ENCODE measurements at places on chromosomes 5 and 9.
A peak's percentile ranks its signal among the peaks of the same experiment; 100 is the strongest.

GRCh38 chr9:18673179-18673578 lies 199.2 kb downstream of the ADAMTSL1 start:
- no peak for DNase-seq

DNA sequence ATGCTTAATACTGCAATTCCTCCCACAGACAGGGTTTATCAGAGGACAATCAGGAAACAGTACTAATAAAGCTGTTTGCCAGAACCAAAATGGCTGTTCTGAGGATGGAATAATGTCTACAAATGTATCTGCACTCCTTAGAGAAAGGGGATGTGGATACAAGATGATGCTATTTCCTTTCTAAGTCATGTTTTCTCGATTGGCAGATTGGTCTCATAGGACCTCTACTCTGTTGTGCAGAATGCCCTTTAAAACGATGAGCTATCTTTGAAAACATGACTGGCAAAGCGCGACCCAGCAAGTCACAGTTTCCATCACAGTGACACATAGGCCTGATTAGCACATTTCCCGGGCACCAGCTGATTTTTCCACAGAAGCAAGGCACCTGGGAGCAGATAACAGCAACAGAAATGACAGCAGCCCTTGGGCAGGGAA lies 54.0 kb downstream of the AOPEP start:
- DNase-seq = no peak

DNA sequence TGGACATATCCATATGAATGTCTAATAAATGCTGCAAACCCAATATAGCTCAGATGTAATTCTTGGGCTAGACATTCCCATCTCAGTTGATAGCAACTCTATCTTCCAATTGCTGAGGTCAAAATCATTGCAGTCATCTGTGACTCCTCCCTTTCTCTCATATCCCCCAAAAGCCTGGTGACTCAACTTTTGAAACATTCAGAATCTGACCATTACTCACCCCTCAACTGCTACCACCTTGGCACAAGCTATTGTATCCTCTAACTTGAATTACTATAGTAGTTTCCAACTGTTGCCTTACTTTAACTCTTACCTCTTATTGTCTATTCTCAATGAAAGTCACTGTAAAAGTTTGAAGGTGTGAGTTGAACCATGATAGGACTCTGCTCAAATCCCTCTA lies 600.1 kb upstream of the RGMB start:
- DNase-seq = no peak

GRCh38 chr5:93240228-93240834 lies 340.7 kb downstream of the NR2F1-AS1 start:
- no peak for DNase-seq

DNA sequence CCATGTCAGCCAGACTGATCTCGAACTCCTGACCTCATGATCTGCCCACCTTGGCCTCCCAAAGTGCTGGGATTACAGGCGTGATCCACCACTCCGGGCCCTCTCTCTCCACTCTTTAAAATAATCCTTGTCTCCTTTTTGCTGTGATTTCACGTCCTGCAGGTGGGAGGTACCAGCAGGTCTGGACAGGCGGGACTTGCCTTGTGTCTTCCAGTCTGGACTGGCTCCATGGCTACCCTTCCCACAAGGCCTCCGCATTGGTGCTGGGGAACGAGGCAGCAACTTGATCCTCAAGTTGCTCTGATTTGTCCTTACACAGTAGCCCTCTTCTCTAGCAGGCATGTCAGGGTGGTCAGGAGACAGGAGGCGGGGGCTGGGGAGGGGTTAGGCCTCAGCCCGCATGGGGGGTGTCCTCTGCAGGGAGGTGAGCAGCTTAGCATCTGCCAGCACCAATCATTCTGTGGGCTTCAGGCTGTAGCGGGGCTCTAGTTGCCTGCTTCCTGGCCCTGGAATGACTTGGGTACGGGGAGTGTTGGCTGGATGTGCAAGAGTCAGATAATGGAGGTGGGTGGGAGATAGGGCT lies 54.3 kb downstream of the TENT4A start:
- DNase-seq = no peak

DNA sequence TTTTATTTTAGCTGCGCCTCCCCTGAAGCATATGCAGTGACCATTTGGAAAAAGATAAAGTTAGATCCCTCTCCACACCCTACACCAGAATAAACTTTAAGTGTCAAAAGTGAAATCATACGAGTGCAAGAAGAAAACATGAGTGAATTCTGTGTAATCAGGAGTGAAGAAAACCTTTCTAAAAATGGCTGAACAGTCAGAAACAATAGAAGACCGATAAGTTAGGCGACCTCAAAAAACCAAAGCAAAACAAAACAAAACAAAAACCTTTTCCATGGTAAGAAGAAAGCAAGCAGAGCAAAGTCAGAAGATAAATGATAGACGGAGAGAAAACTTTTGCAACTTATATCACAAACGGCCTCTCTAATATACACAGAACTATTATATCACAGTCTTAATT lies 16.6 kb upstream of the TSC1 start:
- no peak for DNase-seq

- DNase-seq = no peak
Observed at GRCh38 chr9:108271236-108271635, 584.5 kb downstream of the ACTL7B start.

DNA sequence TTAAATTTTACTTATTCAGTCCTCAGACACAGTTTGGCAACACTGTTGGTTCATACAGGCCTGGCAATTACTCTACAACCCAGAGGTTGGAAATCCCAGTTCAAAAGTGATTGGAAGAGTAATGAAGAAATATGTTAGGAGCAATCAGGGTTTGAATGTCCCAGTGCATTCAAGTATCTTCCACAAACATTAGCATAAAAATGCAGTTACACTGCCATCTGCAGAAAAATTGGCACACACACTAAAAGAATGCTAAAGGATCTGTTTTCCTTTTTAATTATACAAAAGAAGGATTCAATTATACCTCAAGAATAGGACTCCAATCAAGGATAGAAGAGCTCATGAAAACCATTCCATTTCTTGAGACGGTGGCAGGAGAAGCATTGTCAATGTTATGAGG lies 130.2 kb downstream of the DNAH5 start:
- no peak for DNase-seq

DNA sequence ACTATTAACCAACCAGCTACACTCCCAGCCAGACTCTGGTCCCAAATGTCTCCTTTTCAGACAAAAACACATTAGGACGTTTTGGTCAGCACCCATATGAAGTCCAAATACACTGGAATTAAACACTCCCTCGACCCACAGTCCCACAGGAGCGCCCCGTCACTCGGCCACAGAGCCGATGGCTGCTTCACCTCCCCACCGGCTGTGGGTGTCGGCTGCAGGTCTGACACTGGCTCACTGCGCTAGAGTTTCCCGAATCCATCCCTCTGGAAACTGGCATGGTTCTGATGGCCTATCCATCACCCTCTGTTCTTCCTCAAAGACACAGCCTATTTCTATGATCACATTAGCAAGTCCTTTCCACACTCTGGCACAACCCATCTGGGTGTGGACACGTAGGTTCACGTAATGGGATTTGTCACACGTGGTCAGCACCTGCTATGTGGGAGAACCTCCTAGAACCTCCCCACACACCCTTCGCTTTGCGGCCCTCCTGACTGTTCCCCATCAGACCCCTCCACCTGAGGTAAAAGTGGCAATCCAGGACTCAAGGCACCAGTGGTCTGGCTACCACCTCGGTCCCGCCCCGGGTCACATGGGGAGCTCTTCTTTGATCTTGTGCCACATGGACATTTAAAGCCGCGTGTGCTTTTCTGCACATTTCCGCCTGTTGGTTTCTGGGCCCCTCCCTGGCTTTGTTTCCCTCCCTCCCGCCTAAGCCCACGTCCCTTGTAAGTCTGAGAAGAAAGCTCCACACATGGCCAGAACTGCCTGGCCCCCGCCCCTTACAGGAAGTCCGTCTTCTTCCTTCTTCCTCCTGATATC lies 131.1 kb upstream of the PHYKPL start:
- DNase-seq = no peak

- no peak for DNase-seq
Observed at GRCh38 chr5:73682176-73682575, 56.2 kb downstream of the ARHGEF28 start.

GRCh38 chr5:127313847-127314473 lies 23.4 kb downstream of the MEGF10 start:
- peak; percentile 86 for DNase-seq

- DNase-seq = no peak
Observed at GRCh38 chr9:130321539-130321938, 56.0 kb downstream of the HMCN2 start.

- no peak for DNase-seq
Observed at GRCh38 chr9:107750741-107751566, 261.4 kb upstream of the KLF4 start.

GRCh38 chr5:65791712-65792673 lies 70.0 kb downstream of the NLN start:
- DNase-seq = no peak

GRCh38 chr9:12973710-12974109 lies 198.9 kb downstream of the LURAP1L start:
- no peak for DNase-seq

DNA sequence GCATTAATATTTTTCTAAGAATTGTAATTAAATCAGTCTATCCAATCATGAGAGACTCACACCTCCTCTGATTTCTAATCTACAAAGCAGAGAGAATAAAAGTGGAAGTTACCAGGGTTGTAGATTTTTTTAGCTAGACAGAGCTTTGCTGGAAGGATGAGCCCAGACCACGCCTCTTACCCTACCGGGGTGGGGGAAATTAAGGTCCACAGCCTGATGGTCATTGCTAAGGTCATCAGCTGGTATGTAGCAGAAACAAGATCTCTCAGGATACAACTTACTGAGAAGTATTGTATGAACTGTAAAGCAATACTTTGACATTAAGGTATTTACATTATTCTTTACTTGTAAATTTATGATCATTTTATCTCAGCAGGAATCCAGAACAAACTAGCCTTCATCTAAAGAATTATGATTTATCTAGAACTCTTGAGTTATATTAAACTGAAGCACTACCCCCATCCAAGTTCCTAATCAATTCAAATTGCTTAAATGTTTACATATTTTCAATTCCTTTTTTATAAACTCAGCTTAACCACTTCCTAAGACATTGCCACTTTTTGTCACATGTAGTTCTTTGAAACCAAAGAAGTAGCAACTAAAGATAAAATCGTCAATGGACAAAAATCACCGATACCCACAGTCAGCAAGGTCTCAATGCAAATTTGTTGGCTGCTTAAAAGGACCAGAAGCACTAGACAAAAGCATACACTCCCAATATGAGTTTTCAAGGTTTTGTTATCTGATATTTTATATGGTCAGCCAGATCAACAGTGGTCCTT lies 225.8 kb upstream of the DAPK1 start:
- no peak for DNase-seq

DNA sequence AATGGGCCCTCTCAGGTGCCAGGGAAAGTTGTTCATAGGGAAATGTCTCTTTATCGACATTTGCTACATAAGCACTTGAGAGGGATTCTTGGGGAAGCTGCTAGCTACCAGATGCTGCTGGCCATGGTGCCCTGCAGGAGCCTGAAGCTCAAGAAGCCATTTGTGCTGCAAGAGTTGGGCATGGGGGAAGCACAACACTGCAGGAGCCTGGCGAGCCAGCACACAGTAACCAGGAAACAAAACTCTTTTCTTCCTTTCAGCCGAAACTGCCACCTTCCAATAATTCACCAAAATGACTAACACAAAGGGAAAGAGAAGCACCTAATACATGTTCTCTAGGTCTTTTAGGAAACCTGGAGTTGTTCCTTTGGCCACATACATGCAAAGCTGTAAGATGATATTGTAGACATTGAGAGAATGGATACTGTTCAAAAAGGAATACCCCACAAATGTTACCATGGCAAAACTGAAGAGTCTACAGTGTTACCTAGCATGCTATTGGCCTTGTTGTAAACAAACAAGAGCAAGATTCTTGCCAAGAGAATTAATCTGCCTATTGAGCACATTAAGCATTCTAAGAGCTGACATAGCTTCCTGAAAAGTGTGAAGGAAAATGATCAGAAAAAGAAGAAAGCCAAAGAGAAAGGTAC lies 26.1 kb upstream of the LARP1 start:
- no peak for DNase-seq

DNA sequence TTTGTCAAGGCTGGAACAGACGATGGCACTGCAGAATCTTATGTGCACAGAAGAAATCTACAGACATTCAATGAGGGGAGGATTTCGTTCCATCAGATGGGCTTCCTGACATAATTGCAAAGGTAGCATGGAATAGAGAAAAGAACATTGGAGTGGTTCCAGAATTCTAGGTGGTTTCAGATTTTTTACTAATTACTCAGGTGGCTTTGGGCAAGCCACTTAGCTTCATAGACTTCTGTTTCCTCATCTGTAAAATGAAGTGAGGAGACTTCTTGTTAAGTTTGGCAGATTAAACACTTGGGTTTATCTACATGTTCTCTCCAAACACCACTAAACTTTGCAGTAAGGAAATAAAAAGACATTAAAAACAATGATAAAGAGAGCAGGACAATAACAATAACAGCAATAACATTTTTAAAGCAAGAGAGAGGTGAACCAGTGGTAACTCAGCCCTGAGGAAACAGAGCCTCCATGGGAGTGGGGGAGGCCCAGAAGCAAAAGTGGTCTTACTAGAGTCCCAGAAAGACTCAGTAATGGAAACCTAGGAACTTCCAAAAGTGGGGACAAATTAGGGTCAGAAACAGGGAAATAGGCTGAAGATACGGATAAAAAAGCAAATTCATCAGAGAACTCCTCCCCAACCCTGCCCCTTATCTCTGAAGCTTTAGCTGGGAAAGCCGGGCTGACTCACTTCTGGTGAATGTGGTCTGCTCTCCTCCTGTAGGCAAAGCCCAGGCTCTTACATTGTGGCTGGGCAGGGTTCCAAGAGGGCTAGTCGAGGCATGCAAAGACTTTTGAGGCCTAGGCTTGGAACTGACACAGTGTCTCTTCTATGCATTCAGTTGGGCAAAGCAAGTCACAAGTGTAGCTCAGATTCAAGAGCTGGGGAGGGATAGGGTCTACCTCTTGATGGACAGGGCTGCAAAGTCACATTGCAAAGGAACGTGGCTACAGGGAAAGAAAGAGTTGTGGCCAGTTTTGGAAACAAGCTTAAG lies 11.8 kb upstream of the ACTBL2 start:
- peak; percentile 59 for DNase-seq

- DNase-seq = no peak
Observed at GRCh38 chr5:153504726-153505125, 14.3 kb downstream of the GRIA1 start.

DNA sequence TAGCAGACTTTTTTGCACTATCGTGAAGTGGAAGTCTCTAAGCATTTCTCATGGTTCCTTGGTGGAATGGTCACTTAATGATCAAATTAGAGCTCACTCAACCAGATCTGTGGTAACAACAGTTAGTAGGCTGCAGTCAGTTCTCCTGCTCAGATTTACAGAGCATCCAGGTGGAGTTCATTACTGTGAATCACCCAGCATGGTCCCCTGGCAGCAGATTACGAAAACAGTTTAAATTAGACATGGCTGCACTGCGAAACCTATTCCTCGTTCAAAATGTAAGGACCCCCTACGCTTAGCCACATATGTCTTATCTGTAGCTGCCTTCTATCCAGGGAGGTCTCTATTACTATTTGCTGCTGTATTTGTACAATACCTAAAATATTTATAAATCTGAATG lies 823.6 kb upstream of the ARRDC3 start:
- no peak for DNase-seq
